Suppressor macrophage (primary cell): ENCODE measurements at places on chromosomes 11 and 22.

DNA sequence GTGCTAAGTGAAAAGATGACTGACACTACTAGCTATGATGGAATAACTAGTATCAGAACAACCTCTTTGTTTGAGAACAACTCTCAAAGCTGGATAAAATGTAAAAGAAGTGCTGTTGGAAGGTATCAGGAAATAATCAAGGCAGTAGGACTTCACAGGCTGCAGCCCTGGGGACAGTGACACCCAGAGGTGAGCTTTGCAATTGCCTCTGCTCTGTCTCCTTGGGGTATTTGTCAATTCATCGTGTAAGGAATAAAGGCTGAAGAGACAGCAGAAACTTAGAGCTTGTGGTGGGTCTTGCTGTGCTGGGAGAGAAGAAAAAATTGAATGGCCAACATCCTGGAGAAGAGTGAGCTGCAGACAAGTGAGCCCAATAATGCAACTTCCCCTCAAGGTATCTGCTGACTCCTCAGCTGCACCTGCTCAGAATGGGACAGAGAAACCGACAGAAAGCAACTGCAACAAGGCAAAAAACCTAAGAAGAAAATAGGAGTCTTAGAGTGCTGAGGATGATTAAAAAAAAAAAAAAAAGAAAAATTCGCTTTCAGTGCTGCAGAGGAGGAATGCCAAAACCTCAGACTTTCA, 141.1 kb downstream of the RCN1 start:
- peak; percentile 7 for DNase-seq

GRCh38 chr11:121886005-121886734, 229.8 kb downstream of the BLID start:
- DNase-seq = no peak

DNA sequence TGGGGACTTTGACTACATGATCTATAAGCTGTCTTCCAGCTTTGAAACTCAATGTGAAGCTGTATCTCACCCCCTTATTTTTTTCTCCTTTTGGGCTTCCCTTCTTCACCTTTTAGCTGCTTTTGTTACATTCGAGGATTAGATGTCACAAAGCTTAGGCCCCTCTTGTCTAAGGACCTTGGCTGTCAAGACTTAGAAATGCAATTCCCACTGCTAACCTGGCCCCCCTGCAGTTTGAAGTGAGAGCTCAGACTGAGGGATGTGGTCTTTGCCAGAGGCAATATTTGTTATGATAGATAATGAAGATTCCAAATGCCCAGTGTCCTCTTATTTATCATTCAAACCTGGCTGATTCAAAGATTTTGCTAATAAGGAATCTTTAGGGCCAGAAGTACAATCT, 128.3 kb downstream of the ARL14EP start:
- DNase-seq = no peak

DNA sequence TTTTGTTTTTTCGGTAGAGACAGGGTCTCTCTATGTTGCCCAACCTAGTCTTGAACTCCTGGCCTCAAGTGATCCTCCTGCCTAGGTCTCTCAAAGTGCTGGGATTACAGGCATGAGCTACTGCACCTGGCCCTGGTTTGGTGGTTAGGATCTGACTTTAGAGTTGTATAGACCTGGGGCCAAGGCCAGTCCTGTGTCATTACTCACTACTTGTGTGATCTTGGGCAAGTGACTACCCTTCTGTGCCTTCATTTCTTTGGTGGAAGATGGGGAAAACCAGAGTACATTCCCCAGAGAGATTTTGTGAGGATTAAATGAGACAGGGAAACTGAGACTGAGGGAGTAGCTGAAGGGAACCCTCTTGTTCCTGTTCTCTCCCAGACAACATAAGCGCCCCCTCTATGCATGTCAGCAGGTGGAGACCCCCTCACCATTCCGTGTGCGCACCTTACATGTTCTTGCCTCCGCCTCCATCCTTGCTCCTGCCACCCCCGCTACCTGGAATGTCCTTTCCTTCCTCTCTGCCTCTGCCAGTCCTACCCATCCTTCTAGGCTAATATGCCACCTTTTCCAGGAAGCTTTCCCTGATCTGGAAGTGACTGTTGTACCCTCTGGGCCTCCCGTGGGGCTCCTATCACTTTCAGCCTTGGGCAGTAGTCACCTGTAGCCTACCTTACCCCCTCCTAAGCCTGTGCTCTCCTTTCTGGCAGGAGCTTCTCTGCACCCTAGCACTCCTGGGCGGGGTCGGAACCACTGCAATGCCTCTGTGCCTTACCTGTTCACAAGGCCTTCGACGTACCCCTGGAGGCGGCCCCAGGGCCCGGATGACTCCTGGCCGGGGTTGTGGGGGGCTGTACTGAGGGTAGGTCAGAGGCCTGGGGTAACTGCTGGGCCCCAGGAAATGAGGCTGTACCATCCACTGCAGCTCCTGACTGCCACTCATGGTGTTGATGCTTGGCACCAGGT, 3.9 kb downstream of the FOSL1 start:
- DNase-seq = no peak

- no peak for DNase-seq
Observed at GRCh38 chr11:76665921-76666351, 4.6 kb downstream of the LRRC32 start.

- DNase-seq = peak; percentile 85
Observed at GRCh38 chr11:33912405-33913361, 20.8 kb upstream of the LMO2 start.

GRCh38 chr11:111976767-111977145, 39.6 kb downstream of the DIXDC1 start:
- DNase-seq = no peak

DNA sequence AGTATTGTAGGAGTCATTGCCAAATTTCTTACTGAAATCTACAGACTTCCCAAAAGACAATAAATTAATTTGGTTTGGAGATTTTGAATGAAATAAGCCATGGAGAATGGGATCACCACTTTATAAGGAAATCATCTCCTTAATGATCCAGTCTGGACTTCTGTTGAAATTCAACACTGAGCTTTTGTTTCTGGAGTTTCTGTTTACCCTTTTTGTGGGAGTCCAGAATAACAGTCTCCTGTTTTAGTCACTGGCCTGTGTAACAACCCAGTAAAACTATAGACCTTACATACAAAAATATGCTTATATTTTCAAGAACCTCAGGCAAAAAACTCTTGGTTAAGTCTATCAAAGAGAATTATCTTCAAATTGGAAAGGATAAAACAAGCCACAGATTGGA, 321.7 kb upstream of the PLET1 start:
- DNase-seq = no peak

DNA sequence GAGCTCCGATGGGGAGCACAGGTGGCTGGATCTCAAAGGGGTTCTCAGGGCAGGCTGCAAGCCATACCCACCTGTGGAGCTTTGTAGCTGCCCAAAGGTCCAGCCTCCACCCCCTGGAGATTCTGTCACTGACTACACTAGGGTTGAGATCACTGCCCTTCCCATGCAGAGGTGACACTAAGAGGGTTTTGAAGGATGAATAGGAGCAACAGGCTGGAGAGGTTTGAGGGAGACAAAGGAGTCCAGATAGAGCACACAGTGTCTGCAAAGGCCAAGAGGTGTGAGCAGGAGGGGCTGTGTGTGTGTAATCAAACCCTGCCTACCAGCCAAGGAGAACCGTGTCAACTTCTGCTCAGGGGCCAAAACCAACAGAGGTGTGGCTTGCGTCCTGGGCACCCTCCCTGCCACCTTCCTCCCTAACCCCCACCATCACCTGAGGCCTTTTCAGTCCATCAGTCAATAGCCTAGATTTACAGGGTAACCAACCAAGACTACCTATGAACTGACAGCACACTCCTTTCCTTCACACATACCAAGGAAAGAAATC, 43.0 kb upstream of the WNT11 start:
- no peak for DNase-seq

DNA sequence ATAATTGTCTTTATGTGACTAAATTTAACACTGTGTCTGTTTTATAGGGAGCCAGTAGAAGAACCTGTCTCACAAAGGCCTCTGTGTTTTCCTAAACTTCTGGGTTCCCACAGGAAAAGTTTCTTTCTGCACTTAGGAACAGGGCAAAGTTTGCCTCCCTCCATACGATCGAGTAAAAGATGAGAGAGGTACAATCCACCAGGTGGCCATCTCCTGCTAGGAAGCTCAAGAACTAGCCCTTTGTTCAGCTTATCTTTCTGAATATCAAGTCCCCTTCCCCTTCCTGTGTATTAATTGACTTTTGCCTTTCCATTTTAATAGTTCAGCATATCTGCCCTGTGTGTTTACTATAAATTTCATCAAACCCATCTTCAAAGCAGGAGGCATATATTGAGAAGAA, 18.0 kb downstream of the CSNK2A3 start:
- no peak for DNase-seq

DNA sequence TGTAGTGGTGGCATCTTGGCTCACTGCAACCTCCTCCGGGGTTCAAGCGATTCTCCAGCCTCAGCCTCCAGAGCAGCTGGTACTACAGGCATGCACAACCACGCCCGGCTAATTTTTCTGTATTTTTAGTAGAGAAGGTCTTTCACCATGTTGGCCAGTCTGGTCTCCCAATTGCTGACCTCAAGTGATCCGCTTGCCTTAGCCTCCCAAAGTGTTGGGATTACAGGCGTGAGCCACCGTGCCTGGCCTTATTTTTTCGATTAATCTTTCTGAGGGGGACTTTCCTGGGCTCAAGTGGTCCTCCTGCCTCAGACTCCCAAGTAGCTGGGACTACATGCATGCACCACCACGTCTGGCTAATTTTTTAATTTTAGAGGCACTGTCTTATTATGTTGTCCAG, 5.6 kb downstream of the SNU13 start:
- DNase-seq = no peak

GRCh38 chr22:31079095-31079642, 1.9 kb upstream of the SMTN start:
- no peak for DNase-seq

DNA sequence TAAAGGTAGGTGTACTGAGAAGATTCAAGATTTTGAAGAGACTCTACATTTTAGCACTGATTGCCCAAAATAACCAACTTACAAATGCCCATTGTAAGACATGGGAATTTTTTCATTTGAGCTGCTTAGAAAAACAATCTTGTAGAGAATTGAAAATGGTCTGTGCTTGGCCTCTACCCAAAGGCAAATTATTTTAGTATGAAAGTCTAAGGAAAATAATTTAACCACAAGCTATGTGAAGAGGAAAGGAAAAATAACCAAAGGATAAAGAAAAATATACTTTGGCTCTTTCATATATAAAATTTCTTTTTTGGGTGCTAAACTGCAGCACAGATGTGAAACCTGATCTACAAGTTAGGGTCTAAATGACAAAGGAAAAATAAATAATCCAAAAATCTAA, 54.9 kb downstream of the ME3 start:
- no peak for DNase-seq

- no peak for DNase-seq
Observed at GRCh38 chr11:61404641-61405040, 12.3 kb downstream of the TMEM216 start.

DNA sequence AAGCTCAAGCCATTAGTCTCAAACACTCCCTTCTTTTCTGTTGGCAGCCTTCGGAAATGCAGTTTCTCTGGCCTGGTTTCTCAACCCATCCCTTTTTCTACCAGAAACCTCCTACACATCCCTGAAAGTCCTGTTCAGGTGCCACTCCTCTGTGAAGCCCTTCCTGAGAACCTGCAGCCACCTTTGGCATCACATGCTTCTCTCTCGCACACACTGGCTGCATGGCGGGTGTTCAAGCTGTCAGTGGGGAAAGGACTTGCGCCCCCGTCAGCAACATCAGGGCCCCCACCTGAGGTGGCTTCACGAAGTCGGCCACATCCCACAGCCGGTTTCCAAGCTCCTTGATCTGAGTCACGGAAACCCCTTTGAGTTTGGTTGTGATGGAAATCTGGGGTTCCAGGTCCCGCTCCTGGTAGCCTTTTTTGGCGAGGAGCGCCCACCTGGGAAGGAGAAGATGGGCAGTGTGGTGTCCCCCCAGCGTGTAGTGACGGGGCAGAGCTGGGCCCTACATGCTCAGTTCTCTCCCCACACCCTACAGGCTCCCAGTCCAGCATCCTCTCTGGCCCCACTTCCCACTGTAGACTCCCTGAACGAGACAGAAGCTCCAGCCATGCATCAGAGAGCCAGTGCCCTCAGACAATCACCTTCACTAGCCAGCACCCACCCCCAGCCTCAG, 1.7 kb upstream of the LRRC74B start:
- DNase-seq = no peak

- DNase-seq = no peak
Observed at GRCh38 chr22:17158176-17158567, 905 bp downstream of the HDHD5 start.

- DNase-seq = no peak
Observed at GRCh38 chr11:16902182-16902581, 112.0 kb downstream of the PLEKHA7 start.

- DNase-seq = no peak
Observed at GRCh38 chr11:74770456-74770855, 21.8 kb downstream of the RNF169 start.

DNA sequence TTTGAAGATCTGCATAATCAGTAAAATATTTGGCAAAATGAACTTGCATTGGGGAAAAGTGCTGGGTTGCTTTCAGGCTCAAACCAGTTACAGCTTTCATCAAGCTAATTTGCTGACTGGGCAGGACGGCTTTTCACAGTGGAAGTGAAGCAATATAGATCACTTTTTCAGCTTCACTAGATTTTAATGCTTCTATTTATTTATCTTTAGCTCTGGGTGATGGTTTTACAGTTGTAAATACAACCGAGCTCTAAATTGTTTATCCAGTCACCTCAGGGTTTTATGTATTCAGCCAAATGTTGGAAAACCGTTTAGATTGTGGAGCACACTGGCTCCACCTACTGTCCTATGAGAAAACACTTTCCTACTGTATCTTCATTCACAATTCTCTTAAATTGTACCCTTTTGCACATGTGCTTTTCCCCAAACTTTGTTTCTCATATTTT, 58.2 kb downstream of the ACER3 start:
- DNase-seq = peak; percentile 50

DNA sequence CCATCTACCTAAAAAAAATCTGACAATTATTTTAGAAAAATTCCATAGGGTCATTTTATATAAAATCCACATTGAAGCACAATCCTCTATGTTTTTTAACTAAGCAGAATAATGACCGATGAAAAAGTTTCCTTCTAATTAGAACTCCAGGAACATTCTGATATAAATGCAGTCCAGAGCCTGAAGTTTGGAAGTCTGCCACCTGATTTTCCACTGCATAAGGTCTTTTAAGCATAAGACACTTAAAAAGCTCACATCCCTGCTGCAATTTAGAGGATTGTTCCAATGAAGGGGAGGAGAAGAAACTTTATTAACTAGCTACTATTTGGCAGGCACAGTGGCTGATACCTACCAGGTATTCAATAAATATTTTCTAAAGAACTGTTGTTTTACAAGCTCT, 570.3 kb upstream of the ANO5 start:
- DNase-seq = no peak
